ENCODE measurements at places on chromosomes 2 and 18.

GRCh38 chr2:179744401-179744800 is 117.0 kb downstream of the ZNF385B start:
- DNase-seq = no peak

DNA sequence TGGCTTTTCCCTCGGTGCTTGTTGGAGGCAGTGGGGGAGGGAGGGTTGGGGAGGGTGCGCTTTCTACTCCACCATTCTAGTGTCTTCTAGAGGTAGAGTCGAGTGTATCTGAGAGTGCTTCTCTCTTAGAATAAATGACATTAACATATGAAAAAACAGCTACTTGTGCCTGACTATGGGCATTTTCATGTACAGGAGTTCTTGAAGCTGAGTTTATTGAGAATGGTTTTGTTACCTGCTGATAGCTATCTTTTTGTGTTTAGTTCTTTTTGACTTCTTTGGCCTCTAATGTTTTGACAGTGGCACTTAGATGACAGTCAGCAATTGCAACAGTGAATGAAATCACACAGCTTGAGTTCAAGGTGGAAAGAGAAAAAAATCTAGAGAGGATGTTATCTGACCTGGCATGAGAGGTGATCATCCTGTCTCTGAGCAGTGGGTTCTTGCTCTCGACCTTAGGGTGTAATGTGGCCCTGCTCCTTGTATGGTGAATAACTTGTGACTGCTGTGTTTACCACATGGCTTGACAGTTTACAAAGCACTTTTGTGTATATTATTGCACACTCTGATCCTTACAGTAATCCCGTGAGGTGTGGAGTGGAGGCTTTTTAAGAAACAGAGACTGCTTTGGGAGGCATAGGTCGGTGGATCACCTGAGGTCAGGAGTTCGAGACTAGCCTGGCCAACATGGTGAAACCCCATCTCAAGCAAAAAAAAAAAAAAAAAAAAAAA is 86.7 kb downstream of the AGAP1 start:
- no peak for DNase-seq

DNA sequence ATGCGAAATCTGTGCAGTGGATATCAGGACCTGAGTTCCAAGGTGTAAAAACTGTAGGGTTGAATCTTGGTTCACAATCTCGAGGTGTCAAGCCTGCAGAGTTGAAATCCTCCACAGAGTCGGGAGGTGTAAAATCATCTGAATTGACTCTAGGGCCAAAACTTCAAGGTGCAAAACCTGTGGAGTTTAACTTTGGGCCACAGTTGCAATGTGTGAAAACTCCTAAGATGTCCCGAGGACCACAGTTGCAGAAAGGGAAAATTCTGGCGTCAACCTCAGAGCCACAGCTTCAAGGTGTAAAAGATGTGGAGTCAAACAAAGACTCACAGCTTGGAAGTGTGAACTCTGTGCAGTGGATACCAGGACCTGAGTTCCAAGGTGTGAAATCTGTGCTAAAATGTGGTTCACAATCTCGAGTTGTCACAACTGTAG is 9.8 kb upstream of the ZNF512 start:
- DNase-seq = no peak

- DNase-seq = no peak
Measured at GRCh38 chr18:52353589-52353988, 13.6 kb downstream of the DCC start.

DNA sequence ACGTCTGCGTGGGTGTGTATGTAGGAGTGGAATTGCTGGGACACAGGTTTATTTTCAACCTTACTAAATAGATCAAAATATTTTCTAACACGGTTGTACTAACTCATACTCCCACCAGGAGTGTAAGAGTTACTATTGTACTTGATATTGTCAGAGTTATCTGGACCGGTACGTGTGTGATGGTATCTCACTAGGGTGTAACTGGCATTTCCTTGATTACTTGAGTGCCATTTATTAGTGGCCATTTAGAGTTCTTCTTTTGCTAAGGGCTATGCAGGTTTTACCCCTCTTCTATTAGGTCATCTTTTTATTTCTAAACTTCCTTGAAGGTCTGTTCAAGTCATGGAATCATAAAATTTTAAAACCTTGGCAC is 33.5 kb downstream of the CENPO start:
- no peak for DNase-seq

- DNase-seq = no peak
Measured at GRCh38 chr2:134762508-134762907, 43.7 kb upstream of the TMEM163 start.

Data from cortex of kidney (tissue), 1 donor.